ENCODE measurements at places on chromosomes 5 and 9.

DNA sequence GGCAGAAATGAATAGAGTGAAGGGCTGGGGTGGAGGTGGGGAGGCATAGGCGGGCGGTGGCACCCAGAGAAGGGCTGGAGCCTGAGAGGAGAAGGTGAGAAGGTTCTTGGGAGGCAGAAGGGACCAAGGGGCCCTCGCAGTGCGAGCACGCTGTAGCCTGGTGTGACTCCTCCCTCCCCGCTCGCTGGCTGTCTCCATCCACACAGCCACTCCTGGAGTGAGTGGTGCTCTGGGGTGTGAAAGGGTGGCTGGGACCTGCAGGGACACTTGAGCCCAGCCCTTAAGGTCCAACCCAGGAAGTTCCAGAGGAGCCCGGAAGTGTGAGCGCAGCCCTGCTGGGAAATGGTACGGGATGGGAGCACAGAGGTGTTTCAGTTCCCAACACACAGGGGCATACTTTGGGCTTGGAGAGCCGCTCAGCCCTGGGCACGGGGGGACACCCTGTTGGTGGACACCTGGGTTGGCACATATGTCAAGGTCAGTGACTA is 9.3 kb upstream of the SCGB3A1 start:
- no peak for DNase-seq

- DNase-seq = no peak
These were observed 31.0 kb downstream of the GLDC start for GRCh38 chr9:6614489-6614888.

DNA sequence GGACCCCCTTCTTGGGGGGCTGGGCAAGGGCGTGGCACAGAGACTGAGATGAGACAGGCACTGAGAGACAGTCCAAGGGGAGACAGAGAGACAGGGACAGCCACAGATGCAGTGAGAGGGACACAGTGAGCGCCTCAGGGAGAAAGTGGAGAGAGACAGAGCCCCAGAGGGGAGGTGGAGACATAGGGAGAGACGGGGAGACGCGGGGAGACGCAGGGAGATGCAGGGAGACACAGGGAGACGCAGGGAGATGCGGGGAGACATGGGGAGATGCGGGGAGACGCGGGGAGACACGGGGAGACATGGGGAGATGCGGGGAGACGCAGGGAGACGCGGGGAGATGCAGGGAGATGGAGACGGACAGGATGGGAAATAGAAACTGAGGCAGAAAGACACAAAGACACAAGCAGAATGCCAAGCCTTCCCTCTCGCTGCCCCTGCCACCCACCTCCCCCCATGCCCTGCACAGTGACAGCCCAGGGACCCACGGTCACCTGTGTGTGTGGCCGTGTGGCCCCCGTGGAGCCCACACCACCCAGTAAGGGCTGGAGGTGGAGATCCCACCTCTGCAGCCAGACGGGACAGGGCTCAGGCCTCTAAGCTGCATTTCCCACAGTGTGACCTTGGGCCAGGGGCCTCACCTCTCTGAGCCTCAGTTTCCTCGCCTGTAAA is 8.8 kb downstream of the FIBCD1 start:
- DNase-seq = no peak

- no peak for DNase-seq
These were observed 660 bp downstream of the SCAMP1 start for GRCh38 chr5:78360924-78361630.

- no peak for DNase-seq
These were observed 23.6 kb downstream of the PLPP7 start for GRCh38 chr9:131312822-131313770.

GRCh38 chr9:121960665-121961064 is 132.4 kb downstream of the TTLL11 start:
- no peak for DNase-seq

- no peak for DNase-seq
These were observed 123.4 kb downstream of the BOD1 start for GRCh38 chr5:173493040-173493439.

DNA sequence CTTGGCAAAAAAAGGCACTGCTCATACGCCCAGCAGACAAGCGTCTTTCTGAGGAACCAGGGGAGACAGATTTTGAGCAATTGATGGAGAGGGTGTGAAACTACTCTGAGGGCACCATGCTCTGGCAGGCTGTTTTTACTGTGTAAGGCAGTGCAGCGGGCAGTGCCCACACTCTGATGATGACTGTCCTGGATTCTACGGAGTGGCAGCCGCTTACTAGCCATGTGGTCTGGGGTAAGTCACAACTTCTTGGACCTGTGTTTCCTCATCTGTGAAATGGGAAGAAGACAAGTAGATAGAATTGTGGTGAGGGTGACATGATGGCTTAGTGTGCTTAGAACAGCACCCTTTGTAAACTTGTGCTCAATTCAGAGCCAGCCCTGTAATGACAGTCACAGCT is 38.8 kb downstream of the FABP6 start:
- no peak for DNase-seq

GRCh38 chr9:127877566-127877998 is at the start of gene AK1:
Gene AK1, minus strand, starts transcription at chr9:127877675. Its CDS starts 3,058 bp downstream, at chr9:127874617.
- no peak for DNase-seq

DNA sequence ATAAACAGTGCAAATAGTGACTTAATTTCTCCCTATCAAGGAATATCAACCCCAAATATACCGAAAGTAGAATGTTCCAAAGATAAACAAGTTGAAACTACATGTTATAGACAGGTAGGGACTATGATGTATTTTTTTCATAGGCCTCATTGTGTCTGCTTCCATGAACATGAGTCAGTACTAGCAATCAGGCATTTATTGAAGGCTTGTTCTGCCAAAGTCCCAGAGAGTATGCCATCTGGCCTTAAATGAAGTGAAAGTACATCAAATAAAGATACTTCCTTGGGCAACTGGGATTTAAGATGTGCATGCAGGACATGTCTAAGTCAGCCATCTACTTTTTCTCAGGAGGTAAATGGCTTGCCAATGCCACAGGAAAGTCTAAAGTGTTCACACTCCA is 6.5 kb downstream of the GHR start:
- DNase-seq = no peak

GRCh38 chr5:96226941-96227552 is 206.0 kb downstream of the PCSK1 start:
- peak; percentile 87 for DNase-seq

DNA sequence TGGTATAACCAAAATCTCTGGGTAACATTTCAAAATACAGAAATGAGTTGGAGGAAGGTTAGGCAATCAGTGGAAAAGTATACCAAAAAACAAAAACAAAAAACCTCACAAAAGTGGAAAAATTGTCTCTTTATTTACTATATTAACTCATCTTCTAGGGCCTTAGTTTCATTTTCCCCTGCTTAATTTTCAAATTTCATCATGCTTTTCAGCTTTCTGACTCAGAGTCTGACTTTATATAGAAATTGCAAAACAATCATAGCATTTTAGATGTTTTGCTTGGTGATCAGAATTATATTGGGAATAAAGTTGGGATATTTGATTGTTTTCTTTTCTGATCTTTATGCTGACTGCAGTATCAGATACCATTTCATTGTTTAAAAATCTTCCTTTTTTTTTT is 257.0 kb upstream of the PRR16 start:
- no peak for DNase-seq

DNA sequence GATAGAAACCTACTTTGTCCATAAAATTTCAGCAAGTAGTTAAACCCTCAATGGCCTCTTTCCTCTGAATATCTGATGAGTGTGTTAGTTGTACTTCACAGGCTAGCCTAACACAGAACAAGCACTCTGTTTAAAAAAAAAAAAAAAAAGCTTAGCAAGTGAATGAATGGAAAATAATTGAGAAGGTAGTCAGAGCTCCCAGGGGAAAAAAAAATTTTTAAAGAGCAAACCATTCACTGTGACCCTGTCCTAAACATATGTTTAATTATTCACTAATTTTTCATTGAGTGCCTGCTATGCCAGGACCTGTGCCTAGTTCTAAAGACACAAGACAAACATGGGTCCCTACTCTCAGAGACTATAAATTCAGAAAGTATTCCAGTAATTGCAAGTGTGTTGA is 69.3 kb downstream of the SH3RF2 start:
- no peak for DNase-seq

- no peak for DNase-seq
These were observed 7.2 kb downstream of the ROPN1L start for GRCh38 chr5:10448754-10449360.

- DNase-seq = no peak
These were observed 717.0 kb downstream of the PRELID2 start for GRCh38 chr5:145118127-145118526.

Data from skeletal muscle cell (primary cell).